SHP77 (cell line): ENCODE measurements at places on chromosomes 1 and 21.

GRCh38 chr1:65527190-65527589 lies 106.7 kb downstream of the LEPR start:
- no peak for DNase-seq

DNA sequence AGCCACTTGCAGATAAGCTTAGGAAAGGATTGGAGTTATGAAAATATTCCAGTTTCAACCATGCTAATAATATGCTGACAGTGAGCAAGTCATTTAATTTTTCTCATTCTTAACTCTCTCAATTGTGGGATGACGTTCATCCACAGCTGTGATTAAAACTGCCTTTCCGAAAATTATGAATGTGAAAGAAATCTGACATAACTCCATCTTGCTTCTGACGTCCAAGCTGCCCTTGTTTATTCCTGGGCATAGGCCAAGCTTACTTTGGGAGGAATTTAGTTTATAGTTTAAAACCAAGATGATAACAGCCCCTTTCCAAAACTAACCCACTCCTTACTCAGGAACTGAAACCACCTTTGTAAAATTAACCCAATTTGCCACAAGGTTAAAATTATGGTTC lies 11.0 kb upstream of the RGS18 start:
- DNase-seq: no peak

GRCh38 chr1:42034426-42034825 lies 115.7 kb upstream of the HIVEP3 start:
- DNase-seq: no peak

GRCh38 chr1:19765623-19766022 lies 34.1 kb downstream of the TMCO4 start:
- no peak for DNase-seq

DNA sequence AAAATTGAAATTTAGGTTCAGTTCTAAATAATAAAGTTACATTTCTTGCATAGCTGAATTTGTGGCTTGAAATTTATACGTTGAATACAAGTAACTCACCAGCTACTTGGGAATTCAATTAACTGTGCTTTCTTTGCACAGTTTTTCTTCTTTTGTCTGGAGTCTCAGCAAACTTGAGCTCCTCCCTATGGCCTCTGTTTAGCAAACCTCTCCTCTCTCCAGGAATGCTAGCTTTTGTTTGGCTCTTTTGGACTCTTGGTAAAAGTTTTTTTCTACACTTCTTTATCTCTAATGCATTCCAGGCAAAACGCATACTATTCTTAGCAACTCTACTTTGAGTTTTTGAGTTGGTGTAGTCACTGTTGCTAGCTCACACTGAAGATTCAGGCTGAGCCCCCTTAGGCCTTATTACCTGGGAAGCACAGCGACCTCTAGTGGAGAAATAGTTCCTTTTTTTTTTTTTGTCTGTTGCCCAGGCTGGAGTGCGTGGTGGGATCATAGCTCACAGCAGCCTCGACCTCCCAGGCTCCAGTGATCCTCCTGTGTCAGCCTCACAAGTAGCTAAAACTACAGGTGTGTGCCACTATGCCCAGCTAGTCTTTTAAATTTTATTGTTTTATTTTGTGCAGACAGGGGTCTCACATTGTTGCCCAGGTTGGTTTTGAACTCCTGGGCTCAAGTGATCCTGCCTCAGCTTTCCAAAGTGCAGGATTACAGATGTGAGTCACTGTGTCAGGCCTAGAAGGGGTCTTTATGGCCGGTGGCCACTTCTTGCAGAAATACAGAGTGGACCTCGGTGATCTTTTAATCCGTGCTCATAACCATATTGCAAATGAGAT lies 61.7 kb downstream of the CASQ2 start:
- peak; percentile 48 for DNase-seq

GRCh38 chr1:32651461-32652073 lies 559 bp downstream of the RBBP4 start:
- peak; percentile 27 for DNase-seq

- peak; percentile 15 for DNase-seq
Observed at GRCh38 chr1:236142253-236143103, at the start of gene GPR137B. TSS of gene GPR137B (plus strand) at chr1:236142539. CDS start at chr1:236142623, 84 bp downstream.

- no peak for DNase-seq
Observed at GRCh38 chr1:176770066-176770465, 307.1 kb downstream of the PAPPA2 start.

DNA sequence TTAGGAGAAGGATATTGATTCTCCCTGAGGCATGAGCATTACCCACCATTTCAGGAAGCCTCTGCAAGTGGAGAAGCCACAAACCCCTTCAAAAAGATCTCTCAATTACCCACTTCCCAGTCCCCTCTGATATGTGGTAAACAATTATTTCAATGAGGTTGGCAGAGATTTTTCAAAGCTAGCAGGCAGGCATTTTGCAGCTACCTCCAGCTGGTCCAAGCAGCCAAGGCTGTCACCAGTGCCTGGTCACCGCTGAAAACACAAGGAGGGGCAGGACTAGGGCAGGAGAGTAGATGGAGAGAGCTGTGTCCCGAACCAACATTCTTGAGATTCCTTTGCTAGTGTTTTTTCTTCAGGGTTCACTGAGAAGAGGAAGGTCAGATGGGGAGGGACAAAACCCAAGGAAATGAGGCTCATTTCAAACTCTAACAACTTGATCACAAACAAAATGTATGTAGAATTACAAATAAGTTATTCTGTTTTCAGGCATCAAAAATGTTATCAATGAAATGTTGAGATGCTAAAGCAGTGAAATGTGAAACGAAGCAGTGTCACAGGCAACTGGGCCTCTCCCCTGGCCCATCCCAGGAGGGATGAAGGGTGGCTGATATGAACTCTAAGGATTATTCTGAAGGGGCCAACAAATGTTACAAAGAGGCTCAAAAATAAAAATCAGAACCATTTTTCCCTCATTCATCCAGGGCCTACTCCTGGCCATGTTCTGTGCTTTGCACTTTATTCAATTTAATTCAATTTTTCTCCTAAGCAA lies 22.3 kb downstream of the APP start:
- no peak for DNase-seq

- DNase-seq: no peak
Observed at GRCh38 chr1:214658785-214659184, 55.8 kb downstream of the CENPF start.

DNA sequence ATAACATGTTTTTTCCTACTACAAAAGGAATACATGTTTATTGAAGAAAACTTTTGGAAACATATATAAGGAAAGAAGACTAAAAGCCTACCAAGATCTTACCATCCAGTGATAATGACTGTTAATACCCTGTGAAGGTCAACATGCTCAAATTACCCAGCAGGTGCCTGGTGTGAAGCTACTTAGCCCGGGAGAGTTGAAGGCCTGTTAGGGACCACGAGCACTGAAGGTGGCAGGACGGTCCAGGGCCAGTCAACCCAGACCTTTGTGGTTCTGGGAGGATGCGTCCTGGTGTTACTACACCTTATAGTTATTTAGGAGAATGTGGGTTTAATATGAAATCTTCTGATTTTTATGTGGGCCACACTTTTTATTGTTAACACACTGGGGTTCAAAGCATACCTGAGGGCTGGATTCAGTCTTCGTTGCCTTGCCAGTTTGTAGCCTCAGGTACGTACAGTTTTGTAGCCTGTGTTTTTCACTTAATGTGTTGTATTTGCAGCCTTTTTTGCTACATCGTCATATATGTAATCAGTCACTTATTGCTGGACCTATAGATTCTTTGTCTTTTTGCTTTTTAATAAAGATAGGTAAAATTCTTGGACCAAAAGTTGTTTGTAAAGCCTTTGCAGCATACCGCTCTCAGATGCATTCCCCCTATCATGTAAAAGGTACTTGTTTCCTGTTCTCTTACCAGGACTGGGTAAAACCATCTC lies 9.8 kb downstream of the ITSN1 start:
- DNase-seq: peak; percentile 30

DNA sequence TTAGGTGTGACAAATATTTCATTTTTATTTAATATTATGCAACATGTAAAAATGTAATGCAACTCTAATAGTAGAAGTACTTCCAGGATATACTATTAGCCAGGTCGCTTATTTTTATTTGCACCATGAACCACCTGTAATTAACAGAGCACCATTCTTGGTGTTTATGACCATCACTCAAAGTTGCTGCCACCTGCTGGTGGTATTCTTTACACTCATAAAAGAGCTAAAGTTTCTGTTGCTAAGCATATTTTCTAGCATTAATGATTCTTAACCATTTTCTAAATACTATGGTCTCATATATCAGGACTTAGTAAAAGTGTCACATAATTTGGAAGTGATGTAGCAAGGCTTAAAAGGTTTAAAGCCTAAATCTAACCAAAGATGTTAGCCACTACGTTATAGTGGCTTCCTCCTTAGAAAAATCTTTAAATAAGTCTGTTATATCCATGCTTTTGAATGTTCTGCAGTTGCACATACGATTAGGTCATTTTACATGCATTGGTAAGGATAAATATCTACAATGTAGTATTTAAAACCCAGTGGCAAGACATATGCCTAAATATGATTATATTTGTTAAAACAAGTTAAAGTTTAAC lies 244.5 kb downstream of the NEGR1 start:
- DNase-seq: no peak

GRCh38 chr1:24392982-24393650 lies 20.5 kb downstream of the STPG1 start:
- no peak for DNase-seq

DNA sequence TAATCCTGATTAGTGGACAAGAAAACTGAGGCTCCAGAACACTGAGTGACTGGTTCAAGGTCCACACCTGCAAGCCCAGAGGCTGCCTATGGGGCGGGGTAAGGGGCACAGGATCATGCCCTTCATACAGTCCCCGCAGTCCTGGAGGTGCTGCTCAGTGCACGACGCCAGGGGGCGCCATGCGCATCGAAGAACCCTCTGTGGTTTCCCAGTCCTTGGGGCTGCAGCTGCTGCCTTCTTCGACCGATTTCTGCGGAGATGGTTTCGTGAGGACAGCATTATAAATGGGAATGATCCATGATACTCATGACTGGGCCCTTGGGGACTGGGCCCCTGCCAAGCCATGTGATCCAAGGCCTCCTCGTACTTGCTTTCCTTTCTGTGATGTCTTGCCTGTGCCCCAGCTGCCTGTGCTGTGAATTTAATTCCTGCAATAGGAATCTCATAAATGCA lies 37.1 kb upstream of the ARHGEF10L start:
- DNase-seq: peak; percentile 79

DNA sequence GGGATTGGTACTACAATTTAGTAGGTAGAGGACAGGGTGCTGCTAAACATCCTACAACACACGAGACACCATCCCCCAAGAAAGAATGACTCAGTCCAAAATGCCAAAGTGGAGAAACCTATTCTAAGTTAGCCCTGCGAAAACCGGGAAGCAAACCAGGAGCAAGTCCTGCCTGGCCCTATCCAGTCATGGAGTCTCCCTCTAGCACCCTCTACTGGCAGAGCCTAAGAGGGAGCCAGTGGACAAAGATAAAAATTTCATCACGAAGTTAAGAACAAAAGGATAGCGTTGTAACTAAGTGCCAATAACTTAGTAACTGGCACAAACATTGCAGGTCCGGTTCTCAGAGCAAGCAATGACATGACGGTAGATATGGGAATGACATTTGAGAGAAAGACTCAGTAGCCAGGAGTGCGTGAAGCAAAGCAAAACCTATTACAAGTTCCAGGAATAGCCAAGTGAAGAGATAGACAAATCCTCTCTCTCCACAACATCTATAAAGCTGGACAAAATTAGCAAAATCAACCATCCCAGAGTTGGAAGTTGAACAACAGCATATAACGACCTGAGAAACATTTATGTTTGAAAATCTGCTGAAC lies 383.5 kb downstream of the OMA1 start:
- DNase-seq: peak; percentile 50

- DNase-seq: no peak
Observed at GRCh38 chr1:87058343-87058649, 143.9 kb downstream of the HS2ST1 start.

GRCh38 chr1:203630697-203631096 lies 4.1 kb downstream of the ATP2B4 start:
- no peak for DNase-seq

- no peak for DNase-seq
Observed at GRCh38 chr1:147109041-147109440, 63.2 kb downstream of the PRKAB2 start.

DNA sequence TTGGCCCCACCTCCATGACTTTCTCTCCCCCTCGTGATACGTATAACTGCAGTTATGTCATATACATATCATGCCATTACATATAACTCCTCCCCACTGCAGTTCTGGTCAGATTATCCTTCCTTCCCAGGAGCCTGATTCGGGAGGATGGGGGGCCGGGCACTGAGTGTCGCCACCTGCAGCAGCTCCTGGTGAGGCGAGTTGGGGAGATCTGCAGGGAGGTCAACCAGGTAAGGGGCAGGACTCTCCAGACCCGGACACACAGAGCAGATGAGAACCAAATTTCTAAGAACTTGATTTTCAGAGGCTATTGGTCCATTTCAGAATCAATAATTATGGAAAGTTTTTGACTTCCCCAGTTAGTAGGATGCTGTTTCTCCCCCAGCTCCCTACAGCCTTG lies 19.5 kb downstream of the HYI start:
- DNase-seq: no peak

GRCh38 chr1:119594376-119594775 lies 53.7 kb downstream of the ZNF697 start:
- no peak for DNase-seq

GRCh38 chr1:72516826-72517225 lies 234.5 kb upstream of the NEGR1 start:
- no peak for DNase-seq

- DNase-seq: no peak
Observed at GRCh38 chr1:209607102-209607794, 23.7 kb downstream of the CAMK1G start.

- no peak for DNase-seq
Observed at GRCh38 chr21:19228226-19228625, 824.6 kb upstream of the TMPRSS15 start.

GRCh38 chr1:162846256-162847212 lies 14.4 kb downstream of the CCDC190 start:
- no peak for DNase-seq

DNA sequence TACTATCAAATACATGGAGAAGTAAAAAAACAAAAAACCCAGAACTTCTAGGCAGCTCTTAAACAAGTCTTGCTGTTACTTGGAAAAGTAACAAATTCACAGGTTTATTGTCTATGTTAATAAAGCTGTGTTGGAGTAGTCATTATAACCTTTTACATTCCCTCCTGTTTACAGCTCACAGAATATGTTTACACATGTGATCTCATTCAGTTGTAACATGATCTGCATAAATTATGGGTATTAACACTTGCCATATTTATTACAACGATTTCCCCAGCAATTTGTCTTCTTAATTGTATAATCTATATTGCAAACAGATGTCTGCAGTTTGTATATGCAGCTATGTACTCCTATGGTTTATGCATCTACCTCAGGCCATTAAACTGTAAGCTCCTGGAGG lies 28.6 kb downstream of the ERG start:
- DNase-seq: no peak

DNA sequence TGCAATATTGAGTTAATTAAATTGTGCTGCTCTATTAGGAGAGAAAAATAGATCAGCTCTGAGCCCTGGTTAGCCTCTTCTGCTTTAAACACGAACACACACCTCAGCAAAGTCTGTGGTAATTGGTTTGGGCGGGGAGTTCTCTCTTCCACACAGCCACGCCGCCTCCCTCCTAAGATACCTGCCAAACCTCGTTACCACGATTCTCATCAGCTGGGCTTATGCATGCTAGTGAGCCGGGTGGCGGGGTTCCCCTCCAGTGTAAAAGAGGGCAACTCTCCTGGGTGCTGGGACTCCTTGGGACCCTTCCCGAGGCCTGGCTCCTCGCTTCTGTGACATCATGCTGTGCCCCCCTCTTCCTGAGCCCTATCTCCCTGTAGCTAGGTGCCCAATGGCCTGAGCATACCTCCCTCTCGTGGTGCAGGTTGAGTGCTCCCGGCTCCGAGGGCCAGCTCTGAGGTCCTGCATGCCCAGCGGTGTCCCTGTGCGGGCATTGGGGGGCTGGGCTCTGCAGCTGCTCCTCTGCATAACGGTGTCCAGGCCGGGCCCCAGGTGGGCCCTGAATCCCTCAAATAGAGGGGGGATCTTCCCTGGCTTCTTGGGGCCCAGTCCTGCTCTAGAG lies 182.9 kb downstream of the PRDM16 start:
- no peak for DNase-seq
